ENCODE measurements at places on chromosomes 7 and 10.

DNA sequence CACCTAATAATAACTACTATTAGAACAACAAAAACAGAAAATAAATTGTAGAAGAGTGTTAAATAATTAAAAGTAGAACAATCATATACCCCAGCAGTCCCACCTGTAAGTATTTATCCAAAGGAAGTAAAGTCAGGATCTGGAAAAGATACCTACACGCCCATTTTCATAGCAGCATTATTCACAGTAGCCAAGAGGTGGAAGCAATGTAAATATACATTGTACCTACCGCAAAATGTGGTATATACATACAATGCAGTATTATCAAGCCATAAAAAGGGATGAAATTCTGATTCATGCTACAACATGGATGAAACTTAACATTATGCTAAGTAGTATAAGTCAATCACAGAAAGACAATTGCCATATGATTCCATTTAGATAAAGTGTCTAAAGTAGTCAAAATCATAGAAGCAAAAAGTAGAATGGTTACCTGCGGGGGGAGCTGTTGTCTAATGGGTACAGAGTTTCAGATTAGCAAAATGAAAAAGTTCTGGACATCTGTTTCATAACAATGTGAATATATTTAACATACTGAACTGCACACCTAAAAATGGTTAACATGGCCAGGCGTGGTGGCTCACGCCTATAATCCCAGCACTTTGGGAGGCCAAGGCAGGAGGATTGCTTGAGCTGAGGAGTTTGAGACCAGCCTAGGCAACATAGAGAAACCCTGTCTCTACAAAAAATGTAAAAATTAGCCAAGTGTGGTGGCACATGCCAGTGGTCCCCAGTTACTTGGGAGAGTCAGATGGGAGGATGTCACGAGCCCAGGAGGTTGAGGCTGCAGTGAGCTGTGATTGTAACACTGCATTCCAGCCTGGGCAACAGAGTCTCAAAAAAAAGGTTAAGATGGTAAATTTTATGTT is 6.0 kb upstream of the TMED4 start:
- peak; percentile 33 for DNase-seq

- no peak for DNase-seq
Measured at GRCh38 chr10:52232561-52233350, 81.3 kb upstream of the DKK1 start.

GRCh38 chr7:16739863-16740622 is 13.5 kb upstream of the TSPAN13 start:
- no peak for DNase-seq

DNA sequence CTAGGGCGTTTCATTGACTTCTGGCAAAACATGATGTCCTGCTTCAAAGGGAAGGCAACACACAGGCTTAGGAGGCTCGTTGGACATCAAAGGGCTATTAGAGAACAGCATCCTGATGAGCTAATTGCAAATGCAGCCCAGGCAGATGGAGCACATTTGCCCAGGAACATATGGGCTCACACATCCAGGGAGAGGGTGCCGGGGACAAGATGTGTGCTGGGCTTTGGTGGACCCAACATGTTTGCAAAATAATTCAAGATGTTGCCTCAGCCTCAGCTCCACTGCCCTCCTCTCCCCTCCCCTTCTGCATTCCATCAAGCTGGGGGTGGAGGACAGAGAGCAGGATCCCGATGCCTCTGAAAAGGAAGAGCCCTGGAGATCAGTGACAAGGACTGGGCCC is 217.1 kb upstream of the ZMIZ1 start:
- no peak for DNase-seq

DNA sequence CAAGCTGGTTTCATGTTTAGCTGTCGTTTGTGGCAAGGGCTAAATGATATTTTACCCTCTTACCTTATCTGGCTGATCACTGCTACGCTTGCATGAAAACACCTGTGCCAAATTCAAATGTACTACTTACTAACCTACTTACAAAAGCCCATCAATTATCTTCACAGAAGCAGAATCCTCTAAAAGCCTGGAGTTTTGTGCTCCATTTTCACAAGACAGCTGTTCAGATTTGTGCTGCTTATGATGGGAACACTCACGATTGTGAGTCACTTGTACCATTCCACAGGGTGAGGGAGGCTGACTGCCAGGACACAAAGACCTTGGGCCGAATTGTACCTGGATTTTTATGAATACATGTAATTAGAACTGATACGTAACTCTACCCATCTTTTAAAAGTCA is 245.0 kb upstream of the NPY start:
- no peak for DNase-seq

GRCh38 chr10:34184939-34185386 is 630.1 kb downstream of the PARD3 start:
- no peak for DNase-seq

Measured in NCI-H345 (cell line).